Erythroblast (primary cell): ENCODE measurements at places on chromosomes 11 and 22.

DNA sequence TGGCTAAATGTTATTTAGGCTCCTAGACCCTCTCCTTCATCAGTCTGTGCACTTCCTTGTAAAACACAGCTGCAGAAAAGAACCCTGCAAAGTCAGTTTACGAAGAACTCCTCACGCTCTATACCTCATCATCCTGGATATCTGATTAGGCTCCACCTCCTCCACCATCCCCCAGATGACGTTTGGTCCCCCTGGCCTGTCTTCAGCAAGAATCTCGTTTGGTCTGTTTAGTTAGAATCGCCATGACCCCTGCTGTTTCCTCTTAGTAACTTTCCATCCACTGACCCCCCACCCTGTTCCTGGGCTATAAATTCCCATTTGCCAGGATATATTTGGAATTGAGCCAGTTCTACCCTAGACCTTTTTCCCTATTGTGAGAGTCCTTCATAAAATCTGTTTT, 214.1 kb downstream of the OPCML start:
- no peak for DNase-seq

- DNase-seq: no peak
Observed at GRCh38 chr11:43924112-43924855, 18.2 kb upstream of the C11orf96 start.

GRCh38 chr11:12587333-12587991, 86.8 kb upstream of the TEAD1 start:
- no peak for DNase-seq

GRCh38 chr11:45171550-45171949, 25.1 kb downstream of the PRDM11 start:
- no peak for DNase-seq

- no peak for DNase-seq
Observed at GRCh38 chr11:64741375-64742086, 2.4 kb downstream of the RASGRP2 start.

DNA sequence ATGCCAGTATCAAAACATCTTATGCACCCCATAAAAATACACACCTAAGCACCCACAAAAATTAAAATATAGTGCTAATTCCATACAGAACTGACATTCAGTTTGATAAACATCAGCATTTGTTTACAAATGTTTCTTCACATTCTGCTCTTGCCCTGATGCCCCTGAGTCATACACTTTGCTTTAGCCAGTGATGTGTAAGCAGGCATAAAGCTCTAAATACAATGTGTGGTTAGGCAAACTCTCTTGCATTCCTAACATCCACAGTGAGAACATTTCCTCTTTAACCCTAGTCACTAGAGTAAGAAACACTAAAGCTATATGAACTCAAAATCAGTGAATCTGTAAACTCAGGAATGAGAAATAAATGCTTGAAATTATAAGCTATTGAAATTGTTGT, 1060.7 kb downstream of the FAM181B start:
- DNase-seq: no peak

GRCh38 chr11:16860617-16861016, 122.2 kb downstream of the C11orf58 start:
- DNase-seq: peak; percentile 12

DNA sequence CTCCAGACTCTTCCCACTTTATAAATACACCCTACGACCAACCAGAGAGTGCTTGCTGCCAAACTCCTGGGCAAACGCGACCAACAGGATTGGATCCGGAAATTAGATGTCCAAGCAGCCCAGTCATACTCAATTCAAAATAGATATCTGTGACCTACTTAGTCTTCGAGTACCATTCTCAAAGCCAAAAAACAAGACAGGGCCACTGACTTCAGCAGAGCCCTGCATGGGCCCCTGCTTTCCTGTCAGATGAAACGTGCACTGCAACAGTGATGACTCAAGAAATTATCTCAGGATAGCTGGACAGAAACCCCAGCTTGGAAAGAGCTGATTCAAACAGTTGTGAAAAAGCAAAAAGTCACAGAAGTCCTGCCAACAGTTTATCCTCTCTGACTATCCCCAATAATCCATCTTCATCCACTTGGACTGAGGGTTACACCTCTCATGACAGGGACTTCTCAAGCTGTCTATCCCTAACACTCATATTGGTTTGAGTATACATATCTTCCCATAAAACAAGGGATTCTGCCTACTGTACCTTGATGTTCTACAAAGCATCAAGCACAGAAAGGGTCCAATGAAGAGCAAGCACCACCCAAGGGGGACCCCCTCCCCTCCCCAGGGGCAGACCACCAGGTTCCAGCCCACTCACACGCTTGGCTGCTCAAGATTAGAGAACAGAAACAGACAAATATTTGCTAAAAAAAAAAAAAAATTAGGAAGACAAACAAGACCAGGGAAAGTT, 17.4 kb downstream of the SMCO4 start:
- DNase-seq: no peak

- DNase-seq: no peak
Observed at GRCh38 chr11:105236664-105237063, 97.1 kb upstream of the CARD18 start.

DNA sequence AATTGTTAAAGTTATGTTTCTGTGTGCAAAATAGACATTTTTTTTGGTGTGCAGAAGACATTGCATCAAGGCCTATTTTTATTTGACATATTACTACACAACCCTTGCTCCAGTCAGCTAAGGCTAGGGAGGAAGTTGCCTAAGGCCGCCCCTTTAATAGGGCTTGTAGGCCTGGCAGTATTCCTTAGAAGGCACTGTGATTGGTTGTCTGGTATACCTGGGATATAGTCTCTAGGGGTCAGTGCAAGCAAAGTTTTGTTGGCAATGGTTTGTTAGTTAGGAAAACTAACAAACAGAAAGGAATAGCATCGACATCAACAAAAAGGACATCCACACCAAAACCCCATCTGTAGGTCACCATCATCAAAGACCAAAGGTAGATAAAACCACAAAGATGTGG, 16.9 kb downstream of the CCDC15 start:
- DNase-seq: peak; percentile 13

DNA sequence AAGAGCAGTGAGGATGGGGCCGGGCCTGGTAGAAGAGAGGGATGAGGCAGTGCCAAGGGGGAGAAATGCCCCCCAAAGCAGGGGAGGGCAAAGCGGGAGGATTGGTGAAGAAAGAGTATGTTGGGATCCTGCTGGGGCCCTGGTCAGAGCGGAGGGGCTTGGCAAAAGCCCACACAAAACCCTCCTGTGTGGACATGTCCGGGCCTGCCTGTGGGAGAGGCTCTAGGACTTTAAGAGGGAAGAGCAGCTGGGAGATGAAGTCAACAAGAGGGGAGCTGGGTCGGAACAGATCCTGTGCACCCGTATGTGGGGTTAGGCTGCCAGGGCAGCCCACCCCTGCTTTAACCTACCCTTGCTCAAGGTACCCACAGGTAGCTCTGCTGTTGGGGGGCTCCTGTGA, 25.8 kb downstream of the ART5 start:
- no peak for DNase-seq

- peak; percentile 64 for DNase-seq
Observed at GRCh38 chr11:93921695-93922468, 71.5 kb upstream of the VSTM5 start.

- DNase-seq: no peak
Observed at GRCh38 chr22:31081963-31082605, 966 bp downstream of the SMTN start.

- no peak for DNase-seq
Observed at GRCh38 chr11:86035164-86035563, 33.7 kb downstream of the PICALM start.

- no peak for DNase-seq
Observed at GRCh38 chr22:39205344-39206021, 39.3 kb downstream of the PDGFB start.

DNA sequence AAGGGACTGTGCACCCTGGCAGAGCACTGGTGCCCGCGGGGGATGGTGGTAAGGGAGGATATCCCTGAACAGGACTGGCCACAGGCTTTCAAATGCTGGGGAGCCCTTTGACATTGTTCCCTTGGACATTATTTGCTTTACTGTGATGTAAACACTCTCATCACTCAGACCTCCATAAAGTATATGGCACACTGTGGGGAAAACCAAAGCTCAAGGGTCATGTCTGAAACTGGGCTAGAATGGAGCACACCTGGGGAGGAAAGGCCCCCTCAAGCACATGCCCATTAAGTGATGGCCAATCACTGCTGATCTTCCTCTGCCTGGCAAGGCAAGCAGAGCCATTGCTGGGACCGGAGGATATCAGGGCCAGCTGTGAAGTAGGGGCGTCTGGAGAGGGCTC, 60.9 kb upstream of the TENM4 start:
- no peak for DNase-seq

DNA sequence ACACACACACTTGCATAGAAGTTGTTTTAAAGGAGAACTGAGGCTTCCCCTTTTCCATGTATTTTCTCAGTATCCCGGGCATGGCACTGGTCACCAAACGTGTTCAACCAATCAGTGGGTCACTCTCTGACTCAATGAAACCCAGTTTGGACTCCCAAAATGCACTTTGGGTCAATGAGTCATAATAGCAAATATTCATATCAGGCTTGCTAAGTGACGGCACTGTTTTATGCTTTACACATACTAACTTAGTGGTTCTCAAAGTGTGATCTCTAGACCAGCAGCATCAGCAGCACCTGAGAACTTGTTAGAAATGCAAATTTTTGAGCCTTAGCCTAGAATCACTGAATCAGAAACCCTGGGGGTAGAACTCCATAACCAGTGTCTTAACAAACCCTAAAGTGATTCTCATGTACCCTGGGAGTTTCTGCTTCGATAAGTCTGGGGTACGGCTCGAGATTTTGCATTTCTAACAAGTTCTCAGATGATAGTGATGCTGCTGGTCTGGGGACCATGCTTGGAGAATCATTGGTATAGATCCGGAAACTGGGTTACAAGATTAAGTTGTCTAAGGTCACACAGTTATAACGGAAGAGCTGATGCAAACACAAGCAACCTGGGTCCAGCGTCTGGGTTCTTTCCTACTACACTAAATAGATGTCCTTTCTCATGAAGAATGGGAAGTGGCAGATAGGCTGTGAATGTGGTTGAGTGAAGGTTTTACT, 35.6 kb downstream of the ETS1 start:
- no peak for DNase-seq

DNA sequence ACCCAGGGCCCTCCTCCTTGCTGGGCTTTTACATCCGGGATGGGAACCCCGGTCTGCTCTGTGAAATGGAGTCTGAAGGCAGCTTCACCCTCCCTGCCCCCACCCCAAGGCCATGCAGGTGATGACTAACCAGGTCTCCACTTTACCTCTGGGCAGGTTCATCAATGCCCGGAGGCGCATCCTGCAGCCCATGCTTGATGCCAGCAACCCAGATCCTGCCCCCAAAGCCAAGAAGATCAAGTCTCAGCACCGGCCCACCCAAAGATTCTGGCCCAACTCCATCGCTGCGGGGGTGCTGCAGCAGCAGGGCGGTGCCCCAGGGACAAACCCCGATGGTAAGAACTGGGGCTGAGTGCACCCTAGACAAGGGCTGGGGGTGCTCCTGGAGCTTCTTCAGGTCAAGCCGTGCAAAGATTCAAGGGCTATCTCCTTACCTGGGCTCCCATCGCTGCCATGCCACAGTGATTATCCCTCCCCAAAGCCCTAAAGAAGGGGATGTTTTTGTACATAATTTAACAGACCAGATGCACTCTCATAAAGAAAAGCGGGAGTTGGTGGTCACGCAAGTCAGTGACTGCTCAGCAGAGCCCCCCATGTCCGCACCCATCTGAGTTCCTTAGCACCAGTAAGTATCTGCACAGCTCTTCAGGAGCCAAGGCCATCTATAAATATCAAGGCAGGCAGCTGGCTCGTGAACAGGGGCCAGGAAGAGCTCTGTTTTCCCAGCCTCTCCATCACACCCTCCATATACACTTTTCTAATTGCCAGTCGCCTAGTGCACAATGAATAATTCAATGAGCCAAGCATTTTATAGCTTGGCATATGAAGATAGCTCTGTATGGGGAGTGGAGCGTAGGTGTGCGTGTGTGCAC, 66.0 kb downstream of the FEZ1 start:
- DNase-seq: no peak

DNA sequence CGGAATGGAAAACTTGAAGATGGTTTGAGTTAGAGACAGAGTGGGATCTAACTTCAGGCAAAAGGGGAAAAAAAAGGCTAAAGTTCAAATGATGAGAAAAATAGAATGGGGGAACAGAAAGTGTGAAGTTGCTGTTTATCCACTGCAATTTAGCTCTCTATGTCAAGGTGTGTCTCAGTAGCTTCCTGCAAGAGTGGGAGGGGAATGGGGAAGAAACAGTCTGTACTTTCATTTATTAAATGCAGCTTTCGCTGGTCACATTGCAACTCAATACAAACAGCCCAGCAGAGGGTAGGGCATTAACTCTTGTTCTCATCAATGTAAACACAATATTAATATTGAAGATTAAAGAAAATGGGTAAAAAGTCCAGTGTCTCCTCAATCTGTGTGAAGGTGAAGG, 214.7 kb upstream of the SYN3 start:
- DNase-seq: no peak

GRCh38 chr22:50260801-50261614, 475 bp downstream of the MAPK12 start:
- peak; percentile 39 for DNase-seq

- no peak for DNase-seq
Observed at GRCh38 chr11:121946514-121946913, 169.5 kb downstream of the BLID start.

- DNase-seq: no peak
Observed at GRCh38 chr11:58059007-58059350, 28.2 kb downstream of the OR6Q1 start.

GRCh38 chr11:71066311-71066710, 186.1 kb downstream of the SHANK2 start:
- DNase-seq: no peak

- DNase-seq: no peak
Observed at GRCh38 chr11:1223346-1224110, 662 bp downstream of the MUC5B start.

DNA sequence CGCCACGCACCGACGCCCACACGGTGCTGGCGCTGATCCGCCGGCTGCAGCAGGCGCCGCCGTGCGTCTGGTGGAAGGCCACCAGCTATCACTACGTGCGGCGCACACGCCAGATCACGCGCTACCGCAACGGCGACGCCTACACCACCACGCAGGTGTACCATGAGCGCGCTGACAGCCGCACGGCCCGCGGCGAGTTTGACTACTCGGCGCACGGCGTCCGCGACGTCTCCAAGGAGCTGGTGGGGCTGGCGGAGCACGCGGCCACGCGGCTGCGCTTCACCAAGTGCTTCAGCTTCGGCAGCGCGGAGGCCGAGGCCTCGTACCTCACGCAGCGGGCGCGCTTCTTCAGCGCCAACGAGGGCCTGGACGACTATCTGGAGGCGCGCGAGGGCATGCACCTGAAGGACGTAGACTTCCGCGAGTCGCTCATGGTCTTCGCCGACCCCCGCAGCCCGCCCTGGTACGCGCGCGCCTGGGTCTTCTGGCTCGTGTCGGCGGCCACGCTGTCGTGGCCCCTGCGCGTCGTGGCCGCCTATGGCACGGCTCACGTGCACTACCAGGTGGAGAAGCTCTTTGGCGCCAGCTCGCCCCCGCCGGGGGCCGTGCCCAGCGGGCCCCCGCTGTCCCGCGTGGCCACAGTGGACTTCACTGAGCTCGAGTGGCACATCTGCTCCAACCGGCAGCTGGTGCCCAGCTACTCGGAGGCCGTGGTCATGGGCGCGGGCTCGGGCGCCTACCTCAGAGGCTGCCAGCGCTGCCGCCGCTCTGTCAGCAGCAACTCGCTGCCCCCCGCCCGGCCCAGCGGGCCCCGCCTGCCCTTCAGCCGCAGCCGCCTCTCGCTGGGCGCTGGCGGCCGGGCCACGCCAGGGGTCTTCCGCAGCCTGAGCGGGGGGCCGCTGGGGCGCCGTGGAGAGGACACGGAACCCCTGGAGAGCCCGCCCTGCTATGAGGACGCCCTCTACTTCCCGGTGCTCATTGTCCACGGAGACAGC, 3.2 kb downstream of the TMEM151A start:
- no peak for DNase-seq
